ENCODE measurements at places on chromosomes 2 and 18.
A peak's percentile ranks its signal among the peaks of the same experiment; 100 is the strongest.

GRCh38 chr2:217327953-217328621 is 468.2 kb upstream of the TNP1 start:
- DNase-seq: no peak

DNA sequence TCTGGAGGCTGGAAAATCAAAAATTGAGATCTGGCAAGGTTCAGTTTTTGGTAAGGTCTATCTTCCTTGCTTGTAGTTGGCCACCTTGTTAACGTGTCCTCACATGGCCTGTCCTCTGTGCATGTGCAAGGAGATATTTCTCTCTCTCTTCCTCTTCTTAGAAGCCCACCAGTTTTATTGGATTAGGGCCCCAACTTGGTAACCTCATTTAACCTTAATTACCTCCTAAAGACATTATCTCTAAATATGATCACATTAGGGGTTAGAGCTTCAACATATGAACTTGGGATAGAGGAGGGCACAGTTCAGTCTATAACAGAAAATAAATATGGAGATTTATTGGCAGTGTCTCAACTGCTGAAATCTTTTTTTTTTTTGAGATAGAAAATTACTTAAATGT is 19.6 kb upstream of the RND3 start:
- DNase-seq: no peak

DNA sequence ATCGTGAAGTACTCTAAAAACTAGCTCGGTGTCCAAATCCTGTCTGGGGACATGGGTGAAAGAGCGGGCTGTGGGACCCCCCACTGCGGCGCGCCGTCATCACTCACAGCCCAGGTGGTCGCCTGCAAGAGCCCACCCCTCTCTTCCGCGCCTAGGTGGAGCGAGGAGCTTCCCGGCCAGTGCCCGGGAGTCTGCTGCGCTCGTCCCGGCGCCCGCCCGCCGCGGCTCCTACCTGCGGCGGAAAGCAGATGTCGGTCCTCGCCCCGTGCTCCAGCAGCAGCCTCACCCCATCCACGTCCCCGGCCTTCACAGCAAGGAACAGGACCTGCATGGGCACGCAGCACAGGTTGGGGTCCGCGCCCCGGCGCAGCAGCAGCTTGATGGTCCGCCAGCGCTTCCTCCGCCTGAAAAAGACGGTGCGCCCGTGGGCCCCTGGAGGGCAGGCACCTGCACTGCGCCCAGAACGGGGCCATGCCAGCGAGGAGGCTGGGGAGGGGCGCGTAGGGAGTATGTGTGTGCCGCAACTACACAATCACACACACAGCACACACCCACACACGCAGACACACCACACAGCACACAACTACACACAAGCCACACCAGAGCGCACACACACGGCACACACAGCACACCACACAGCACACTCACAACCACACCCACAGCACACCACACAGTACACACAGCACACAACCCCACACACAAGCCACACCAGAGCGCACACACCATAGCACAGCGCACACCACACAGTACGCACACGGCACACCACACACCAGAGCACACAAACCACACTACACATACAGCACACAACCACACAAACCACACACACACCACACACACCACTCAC is 37.4 kb downstream of the ANKMY1 start:
- no peak for DNase-seq

GRCh38 chr18:37393945-37394609 is 171.5 kb downstream of the CELF4 start:
- peak; percentile 44 for DNase-seq

- DNase-seq: no peak
Observed at GRCh38 chr2:52113338-52113737, 1081.4 kb upstream of the NRXN1 start.

GRCh38 chr18:36467614-36468013 is 170.1 kb downstream of the FHOD3 start:
- DNase-seq: no peak

DNA sequence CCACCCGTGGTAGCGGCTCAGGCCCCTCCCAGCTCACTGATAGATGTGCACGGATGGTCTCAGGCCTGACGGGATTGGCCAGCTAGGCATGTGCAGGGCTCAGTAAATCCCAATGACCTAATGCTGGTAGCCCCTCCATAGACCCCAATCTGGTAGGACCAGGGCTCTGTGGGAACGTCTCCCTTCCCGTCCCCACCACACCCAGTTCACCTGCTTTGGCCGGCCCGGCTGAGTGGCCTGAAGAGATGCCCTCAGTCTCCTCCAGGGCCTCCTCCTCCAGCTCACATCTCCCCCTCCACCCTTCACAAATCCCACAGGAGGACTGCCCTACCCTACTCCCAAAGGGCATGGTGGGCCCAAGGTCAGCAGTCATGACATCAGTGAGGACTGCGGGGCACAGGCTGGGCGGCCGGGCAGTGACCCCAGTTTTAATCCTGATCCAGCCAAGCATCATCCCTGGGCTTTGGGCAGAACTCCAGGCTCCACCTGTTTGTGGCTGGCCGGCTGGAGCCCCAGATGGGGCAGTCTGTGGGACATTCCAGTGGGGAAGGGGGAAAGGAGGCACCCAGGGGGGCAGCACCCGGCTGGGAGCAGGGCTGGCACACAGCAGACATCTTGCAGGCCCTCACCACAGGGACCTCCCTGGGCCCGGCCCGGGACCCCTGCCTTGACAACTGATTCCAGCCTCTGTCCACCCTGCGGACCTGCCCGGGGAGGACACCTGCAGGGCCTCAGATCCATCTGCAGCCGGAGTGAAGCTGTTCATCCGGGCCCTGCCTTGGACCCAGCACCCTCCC is 2.3 kb downstream of the KIF1A start:
- no peak for DNase-seq

DNA sequence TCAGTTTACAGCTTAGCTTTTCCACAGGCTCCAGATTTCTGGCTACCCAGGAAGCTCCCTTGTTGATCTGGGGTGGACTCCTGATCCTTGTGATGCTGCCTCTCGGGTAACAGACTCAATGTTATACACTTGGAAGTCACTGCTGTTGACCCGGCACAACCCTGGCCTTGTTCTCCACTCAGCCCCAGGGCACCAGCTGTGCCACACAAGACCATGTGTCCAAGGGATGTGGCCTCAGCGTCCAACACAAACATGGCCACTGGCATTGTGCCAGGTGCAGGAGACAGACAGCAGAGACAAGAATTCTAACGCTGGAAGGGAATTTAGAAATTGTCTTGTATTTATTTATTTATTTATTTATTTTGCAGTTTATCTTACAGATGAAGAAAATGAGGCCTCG is 39.0 kb upstream of the PPP4R1 start:
- no peak for DNase-seq

DNA sequence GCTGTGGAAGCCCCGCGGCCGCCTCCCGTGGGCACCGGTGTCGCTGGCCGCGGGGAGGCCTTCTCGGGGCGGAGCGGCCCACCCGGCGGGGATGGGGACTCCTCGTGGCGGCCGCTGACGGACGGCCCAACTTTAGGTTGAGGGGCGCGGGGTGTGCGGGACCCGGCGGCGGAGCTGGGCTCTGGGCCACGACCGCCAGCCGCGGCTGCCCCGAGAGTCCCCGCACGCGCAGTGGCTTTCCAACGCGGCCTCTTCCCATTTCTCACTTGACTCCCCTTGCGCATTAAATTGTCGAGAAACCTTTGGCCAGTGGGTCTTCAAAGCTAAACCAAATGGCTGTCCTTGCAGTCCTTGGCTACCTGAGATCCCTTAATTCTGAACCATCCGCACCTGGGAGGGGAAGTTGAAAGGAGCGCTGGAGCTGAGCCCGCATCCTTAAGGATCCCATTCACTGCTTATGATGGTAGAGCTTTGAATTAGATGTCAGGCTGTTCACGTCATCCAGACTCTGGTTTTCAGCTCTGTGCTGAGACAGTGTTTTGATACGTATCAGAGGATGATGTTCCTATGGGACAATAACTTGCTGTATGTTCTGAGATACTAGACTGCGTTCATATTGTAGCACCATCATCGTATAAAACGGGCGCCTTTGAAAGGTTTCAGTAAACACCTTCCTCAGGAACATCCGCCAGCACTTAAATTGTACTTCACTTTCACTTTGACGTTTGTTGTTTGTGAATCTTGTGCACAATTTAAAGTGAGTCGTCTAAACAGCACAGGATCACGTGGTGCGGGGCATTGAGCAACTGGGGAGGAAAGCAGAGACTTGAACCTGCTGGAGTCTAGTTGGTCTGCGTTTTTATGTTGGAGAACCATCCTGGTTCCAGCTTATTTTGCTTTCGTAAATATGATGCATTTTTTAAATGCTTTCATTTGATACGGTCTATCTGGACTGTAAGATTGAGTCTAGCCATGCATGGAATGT is 874 bp downstream of the CLIP4 start:
- DNase-seq: peak; percentile 69

GRCh38 chr2:172252154-172252553 is 149.5 kb upstream of the DLX2 start:
- DNase-seq: no peak

DNA sequence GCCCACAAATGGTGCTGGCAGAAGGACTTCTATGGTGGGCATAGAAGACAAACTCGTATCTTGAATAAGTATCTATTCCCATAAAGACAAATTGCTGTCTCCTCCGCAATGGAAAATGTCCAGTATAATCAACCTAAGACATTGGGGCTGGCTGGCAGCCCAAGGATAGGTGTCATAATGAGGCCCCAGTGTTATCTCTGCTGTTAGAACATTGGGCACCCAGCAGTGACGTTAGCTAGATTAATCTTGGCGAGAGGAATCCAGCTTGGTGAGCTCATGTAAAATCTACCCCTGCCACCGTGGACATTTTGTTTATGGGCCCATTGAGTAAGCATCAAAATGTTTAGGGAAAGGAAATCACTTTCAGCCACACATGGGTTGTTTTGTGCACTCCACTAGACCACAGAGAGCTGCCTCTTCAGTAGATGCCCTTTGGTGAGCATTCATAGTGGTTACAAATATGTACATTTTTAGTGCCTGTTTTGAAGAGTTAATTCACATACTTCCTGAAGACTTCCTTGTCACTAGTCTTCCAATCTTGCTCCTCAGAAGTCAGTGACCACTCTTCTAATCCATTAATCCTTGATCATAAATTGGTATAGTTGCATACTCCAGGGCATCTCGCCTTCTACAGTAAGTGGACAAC is 48.2 kb upstream of the KDM3A start:
- DNase-seq: no peak

DNA sequence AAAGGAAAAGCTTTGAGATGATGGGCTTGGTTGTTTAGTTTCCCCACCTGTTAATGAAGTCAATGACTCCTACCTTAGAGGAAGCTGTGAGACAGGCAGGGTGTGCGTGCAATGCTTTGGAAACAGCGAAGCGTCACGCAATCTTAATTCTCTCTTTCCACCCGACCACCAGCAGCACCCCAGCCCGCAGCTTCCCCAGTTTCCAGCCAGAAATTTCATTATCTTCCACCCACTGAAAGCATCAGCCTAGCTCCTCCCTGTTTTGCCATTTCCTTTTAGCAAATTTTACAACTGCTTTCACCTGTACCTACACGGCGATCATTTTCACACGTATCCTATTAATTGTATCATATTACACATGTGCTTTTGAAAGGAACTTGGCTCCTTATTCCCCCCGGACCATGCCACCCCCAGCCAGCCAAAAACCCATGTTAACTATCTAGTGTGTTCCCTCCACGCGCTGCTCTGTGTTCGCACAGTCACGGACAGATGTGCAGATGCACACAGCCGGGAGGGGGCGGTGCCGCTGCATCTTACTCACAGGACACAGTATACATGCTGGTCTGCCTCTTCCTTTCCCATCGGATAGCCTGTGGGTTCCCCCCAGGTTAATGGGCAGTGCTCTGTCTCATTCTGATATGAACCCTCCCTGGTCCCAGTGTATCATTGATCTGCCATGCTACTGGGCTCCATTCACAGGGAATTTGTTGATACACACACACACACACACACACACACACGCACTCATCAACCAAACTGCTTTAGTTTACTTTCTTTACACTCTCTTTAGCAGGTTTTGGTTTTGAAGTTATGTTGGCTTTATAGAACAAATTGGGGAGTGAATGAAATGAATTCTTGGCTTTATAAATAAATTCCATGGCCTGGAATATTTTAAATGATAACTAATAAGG is 22.4 kb downstream of the CYP27C1 start:
- no peak for DNase-seq

GRCh38 chr2:204108330-204108751 is 171.8 kb downstream of the ICOS start:
- DNase-seq: peak; percentile 6

DNA sequence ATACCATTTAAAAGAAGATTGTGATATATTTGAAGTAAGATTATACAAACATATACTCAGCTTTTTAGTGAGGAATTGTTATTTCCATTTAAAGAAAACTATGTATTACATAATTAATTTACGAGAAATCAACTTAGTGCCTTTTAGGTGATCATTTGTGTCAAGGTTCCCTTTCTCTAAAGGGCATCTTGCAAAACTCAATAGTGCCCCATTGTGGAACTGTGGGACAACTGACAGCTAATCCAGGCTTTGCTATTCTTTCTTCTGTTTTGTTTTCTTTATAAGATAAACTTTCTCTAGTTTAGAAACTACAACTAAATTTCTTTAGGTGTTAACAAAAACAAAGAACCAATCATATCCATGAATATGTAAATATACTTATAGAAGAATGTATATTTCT is 24.3 kb upstream of the VIT start:
- DNase-seq: no peak

DNA sequence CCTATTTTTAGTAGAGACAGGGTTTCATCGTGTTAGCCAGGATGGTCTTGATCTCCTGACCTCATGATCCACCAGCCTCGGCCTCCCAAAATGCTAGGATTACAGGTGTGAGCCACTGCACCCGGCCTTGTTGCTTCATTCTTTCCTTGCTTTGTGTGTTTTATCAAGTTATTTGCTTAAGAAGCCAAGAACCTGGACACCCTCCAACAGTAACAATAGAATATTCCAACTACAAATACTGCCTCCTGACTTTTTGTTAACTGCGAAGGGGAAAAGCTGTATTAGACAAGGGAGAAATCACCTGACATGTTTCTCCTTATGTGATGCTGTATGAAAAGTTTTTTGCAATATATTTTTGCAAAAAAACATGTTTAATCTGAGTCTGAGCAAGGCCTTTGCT is 297.2 kb downstream of the NCKAP5 start:
- DNase-seq: no peak

DNA sequence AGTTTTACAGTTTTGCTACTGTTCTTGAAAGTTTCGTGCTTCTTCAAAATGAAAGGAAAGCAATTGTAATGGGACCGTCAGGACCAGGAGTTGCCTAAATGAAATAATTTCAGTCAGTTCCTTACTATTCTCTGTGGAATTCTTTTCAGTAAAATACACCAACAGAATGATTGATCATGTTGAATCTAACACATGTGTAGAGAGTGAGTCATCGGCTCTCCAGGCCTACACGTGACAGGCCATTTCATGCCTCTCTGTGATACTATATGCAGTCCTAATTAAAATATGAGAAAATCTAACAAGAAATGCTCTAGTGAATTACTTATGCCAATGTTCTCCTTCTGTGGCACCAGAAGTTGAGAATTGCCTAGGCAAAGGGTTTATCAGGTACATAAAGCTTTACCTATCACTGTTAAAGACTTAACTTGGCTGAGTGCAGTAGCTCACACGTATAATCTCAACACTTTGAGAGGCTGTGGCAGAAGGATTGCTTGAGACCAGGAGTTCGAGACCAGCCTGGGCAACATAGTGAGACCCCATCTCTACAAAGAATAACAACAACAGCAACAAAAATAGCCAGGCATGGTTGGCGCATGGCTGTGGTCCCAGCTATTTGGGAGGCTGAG is 199.4 kb downstream of the LRRTM1 start:
- no peak for DNase-seq
